ENCODE measurements at places on chromosomes 5 and 9.
A peak's percentile ranks its signal among the peaks of the same experiment; 100 is the strongest.

GRCh38 chr5:143758750-143759149 lies 53.2 kb upstream of the HMHB1 start:
- no peak for DNase-seq

- peak; percentile 39 for DNase-seq
These were observed 644 bp downstream of the BRD3 start for GRCh38 chr9:134066913-134067851.

DNA sequence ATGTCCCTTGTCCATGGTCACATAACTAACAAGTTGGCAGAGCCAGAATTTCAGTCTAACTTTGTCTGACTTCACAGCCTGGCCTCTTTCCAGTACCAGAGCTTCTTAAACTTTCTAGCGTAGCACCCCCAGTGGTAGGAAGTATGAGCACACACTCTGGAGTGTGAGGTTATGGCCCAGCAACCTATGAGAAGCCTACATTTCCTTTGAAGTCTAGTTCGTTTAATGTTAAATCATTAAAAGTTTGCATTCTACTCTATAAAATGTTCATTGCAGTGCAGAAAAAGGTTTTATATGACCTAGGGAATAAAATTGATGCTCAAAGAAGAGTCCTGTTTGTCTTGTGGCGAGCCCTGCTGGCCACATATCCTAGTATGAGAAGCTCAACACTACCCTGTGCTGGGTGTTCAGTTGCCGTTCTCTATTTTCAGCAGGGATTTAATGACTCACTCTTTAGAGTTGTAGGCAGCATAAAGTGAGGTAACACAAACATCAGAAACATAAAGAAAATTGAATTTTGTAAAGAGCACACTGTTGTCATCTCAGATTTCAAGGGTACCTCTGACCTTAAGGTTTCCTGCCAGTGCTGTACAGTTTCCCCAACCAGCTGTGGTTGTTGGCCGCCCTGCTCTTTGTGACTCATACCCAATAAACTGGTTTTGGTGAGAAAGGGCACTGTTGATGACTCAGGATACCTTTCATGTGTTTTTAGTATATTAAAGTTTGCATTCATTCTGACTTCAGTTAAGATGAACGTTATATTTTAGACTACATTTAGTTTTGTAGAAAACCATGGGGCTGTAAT lies 14.3 kb downstream of the MCCC2 start:
- DNase-seq, result peak; percentile 48

- no peak for DNase-seq
These were observed 56.6 kb downstream of the GRAMD2B start for GRCh38 chr5:126479810-126480209.

DNA sequence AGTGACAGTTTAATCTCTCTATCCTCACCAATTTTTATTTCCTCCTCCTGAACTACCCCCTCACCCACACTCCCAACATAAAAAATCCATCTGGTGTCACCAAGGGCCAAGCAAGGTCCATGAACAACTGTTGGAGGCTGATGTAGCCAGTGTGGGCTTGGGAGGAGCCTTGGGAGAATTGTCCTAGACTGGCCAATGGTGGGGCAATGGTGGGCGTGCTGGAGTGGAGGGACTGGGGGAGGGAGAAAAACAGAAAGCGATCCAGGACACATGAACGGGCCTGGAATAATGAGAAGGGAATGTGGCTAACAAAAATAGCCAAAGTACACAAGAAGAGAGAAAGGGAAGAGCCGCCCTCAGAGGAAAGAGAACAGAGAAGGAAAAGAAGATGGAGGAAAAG lies 272.6 kb downstream of the ENC1 start:
- DNase-seq, result no peak

DNA sequence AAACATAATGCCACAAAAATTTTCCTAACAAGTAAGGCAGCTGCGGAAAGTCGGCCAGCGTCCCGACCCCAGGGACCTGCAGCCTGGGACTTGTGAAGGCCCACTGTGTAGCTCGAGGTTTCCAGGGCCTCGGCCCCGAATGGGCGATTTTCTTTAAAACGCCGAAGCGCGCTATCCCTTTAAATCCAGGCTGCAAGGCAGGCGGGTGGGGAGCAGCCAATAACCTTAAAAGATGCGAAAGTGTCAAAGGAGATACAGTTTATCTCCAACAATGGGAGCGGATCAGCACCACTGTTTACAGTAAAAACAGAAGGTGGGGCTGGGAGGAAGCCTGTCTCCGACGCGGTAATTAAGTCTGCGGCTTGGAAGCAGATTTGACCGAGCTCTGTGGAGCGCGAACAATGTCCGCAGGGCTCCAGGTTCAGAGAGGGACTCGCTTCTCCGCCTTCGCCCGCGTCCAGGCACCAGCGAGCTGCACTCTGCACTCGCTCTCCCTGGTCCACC lies 1.7 kb upstream of the ZSWIM6 start:
- no peak for DNase-seq

GRCh38 chr9:1941989-1942388 lies 73.2 kb upstream of the SMARCA2 start:
- DNase-seq, result no peak

- no peak for DNase-seq
These were observed 176.7 kb downstream of the GNAQ start for GRCh38 chr9:77854916-77855311.

GRCh38 chr9:95903398-95903797 lies 27.9 kb downstream of the ERCC6L2 start:
- DNase-seq, result no peak
